CD4-positive, alpha-beta T cell treated with Interferon alpha-2 for 1 hour (primary cell): ENCODE measurements at places on chromosomes 7 and 10.

DNA sequence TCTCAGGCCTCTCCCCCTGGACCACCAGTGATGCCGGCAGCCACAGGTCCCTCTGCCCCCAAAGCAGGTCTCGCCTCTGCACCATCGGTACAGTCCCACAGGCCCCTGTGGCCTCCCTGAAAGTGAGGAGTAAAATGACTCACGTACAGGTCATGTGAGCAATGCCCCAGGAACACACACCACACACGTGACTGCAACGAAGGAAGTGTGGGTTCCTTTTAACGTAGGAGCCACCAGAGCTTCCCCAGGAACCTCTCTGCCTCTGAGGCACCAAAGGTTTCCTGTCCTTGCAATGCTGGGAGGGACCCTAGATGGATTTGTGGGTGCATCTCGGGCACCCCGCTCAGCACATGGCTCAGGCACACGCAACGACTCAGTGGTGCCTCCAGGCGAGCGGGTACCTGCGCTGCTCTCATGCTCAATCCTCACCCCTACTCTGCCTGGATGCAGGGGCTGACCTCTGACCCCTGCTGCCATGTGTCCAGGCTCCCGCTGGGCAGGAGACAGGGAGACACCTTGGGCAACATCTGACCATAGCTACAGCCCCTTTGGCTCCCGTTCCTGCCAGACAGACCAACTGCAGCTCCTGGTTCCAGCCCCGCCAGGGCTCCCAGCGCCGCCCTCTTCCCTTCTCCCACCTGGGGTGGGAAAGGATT, 120.7 kb downstream of the PRKAG2 start:
- DNase-seq: peak; percentile 70

DNA sequence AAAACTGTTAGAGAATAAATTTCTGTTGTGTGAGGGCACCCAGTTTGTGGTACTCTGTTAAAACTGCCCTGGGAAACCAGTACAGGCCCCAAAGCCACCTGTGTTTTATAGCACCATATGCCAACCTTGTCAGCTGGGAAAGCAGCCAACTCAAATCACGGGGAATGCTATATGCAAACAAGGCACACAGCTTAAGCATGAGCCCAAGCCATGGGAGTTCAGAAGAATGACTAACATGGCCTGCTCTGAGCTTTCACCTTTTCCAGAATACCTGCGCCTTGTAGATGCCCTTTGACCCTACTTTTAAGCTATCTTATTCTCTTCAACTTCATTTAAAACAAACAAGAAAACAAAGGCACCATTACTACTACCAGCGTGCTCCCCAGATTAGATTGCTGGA, 5.5 kb upstream of the SLC25A13 start:
- DNase-seq: no peak

DNA sequence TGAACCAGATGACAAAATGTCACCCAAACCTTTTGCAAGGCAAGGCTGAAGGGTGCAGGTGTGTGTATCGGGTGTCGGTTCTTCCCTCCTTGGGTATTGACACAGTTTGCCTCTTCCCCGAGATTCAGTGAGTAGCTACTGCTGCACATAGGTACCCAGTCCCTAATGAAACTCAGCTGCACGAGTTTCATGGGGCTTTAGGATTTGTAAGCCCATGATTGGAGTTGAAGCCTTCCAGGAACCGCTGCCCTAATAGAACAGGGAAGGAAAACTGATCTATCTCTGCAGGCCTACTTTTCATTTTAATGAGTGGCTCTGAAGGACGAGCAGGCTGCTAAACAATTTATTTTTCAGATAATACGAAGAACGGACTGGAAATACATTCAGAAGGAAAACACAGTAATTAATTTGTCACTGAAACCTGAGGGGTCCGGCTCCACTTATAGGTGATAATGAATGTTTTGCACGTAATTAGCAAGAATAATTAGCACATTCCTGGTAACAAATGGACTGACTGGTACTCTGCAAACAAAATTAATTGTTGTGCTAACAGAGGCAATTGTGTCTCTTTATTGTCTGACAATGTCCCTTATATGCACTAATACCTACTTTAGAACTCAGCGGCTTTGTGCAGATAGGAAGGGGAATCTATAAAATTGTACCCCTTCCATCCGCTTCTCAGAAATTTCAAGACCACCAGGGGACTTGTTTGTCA, 49.6 kb upstream of the FZD8 start:
- DNase-seq: no peak

DNA sequence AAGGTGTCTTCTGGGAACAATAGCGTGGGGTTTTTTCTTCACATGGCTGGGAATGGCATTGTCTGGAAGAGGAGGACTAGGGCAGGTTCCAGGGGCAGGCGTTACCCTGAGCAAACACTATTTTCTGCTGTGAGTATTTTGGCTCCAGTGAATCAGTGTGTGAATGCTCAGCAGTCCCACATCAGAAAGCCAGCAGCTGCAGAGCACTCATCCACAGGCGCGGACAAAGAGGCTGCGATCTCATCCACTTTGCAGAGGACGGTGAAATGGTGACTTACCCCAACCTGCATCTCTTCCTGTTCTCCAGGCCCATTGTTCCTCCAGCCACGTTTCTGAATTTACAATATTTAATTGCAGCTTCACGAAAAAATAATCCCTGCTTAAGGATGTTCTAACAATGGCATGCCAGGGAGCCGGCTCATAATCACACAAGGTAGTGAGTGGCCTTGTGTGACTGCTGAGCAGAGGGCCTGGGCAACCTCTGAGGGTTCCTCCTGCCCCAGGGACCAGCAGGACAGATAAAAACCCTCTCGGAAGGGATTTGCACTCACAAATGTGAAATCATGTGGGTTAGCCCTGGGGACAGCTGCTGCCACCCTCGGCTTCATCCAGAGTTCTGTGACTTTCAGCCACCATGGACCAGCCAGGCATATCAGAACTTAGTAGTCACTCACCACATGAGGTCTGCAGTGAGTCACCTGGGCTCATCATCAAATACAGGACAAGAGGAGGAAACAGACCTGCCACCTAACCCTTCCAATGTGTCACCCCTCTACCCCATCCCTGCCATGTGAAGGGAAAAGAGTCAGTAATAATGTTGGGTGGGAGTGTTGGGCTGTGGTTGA, 65.0 kb upstream of the EN2 start:
- no peak for DNase-seq

- no peak for DNase-seq
Measured at GRCh38 chr7:111499027-111499426, 63.3 kb downstream of the IMMP2L start.
